Fibroblast of skin of left quadriceps (primary cell): ENCODE measurements at places on chromosomes 1 and 21.
A peak's percentile ranks its signal among the peaks of the same experiment; 100 is the strongest.

DNA sequence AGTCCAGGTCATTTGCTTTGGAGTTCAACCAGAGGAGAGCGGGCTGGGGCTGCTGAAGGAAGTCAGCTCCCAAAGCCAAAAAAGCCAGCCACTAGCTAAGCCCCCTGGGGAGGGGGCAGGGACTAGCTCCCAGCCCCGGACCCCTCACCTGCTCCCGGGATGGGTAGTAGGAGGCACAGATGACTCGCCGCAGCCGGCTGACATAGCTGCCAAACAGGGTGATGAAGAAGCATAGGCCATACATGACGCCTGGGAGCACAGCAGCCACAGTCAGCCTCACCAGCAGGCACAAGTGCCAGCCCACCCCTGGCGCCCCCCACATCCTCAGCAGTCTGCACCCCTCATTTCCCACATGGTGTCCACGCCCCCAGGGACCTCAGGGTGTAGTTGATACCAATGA lies 7.4 kb downstream of the DCST2 start:
- DNase-seq, result no peak

GRCh38 chr1:228176461-228177182 lies 11.0 kb downstream of the IBA57 start:
- DNase-seq, result no peak

GRCh38 chr1:160325252-160325651 lies 17.8 kb downstream of the COPA start:
- no peak for DNase-seq

- peak; percentile 79 for DNase-seq
These were observed 32.9 kb downstream of the JAK1 start for GRCh38 chr1:64933296-64934070.
